ENCODE measurements at places on chromosomes 1 and 21.

- DNase-seq: no peak
Measured at GRCh38 chr1:226625832-226626576, 77.4 kb downstream of the STUM start.

GRCh38 chr1:47853852-47854251, 143.3 kb downstream of the TRABD2B start:
- DNase-seq: no peak

- no peak for DNase-seq
Measured at GRCh38 chr21:29601047-29601446, 302.3 kb downstream of the BACH1 start.

DNA sequence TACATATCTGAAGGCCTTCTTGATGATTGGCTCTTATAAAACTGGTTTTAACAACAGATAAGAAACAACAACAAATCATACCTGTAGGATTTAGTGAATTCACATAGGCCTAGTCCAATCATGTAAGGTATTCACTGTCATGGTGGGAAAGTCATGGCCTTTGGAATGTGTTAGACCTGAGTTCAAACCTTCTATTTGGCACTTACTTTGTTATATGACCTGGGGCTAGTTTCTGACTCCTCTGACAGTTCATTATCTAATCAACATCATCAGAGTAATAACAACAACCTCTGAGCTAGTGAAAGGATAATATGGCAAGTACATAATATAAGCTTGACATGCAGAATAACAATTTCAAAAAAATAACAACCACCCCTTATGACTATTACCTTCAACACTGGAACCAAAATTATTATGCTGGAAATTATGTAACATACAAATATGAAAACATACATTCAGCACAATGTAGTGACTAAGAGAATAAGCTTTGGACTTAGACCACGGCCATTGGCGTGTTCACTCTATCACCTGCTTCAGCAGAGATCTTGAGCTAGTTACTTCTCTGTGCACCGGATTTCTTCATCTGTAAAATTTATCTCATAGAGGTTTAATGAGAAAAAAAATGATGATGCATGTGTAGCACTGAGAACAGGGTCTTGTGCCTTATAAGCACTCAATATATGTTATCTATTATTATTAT, 597.6 kb downstream of the LMO4 start:
- DNase-seq: no peak

GRCh38 chr1:115365738-115366137, 27.7 kb upstream of the NGF start:
- DNase-seq: peak; percentile 12

DNA sequence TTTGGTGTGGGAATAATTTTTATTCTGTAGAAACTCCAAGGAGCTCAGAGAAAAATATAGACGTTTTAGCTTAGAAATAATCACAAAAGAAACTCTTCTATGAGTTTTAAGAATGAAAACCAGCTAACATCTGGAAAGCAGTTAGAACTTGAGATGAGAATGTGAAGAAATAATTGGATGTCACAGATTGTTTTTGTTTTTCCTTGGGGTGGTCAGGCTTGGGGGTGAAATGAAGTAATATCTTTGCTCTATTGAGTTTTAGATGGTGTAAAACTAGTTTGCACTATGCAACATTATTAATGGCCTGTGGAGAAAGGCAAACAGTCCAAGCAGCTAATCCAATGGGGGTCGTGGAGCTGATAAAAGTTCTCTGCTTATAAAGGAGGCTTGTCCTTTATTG, 101.2 kb downstream of the FMN2 start:
- no peak for DNase-seq

DNA sequence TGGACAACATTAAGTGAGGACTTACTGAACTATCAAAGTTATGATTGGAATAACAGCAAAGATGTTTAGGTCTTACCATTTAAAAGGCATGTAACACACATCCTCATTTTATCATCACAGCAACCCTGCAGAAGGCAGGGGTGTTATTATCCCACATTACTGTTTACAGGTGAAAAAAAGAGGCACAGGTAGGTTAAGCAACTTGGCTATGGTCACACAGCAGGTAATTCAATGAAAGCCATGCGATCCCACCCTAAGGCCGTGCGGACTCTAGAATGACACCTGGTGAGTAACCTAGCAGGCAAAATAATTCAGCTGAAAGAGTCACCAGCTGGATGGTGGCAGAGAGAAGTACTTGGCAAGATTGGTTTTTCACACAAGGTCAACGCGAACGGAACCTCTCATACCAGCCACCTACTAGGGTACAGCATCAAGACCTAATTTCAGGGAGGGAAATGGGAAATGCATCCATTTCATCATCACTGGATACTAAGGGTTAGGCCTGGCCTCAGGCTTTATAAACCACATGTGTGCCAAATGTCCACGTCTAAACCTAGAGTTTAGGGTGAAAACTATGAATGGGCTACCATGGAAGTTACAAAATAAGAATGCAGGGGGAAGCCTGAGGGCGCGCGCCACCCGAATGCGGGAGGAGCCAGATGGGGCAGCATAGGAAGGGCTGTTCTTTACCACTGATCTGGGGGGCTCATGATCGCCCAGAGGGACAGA, 85.3 kb downstream of the SLC66A1 start:
- DNase-seq: no peak

GRCh38 chr1:52725903-52726264, 369 bp upstream of the ZYG11B start:
- DNase-seq: no peak

DNA sequence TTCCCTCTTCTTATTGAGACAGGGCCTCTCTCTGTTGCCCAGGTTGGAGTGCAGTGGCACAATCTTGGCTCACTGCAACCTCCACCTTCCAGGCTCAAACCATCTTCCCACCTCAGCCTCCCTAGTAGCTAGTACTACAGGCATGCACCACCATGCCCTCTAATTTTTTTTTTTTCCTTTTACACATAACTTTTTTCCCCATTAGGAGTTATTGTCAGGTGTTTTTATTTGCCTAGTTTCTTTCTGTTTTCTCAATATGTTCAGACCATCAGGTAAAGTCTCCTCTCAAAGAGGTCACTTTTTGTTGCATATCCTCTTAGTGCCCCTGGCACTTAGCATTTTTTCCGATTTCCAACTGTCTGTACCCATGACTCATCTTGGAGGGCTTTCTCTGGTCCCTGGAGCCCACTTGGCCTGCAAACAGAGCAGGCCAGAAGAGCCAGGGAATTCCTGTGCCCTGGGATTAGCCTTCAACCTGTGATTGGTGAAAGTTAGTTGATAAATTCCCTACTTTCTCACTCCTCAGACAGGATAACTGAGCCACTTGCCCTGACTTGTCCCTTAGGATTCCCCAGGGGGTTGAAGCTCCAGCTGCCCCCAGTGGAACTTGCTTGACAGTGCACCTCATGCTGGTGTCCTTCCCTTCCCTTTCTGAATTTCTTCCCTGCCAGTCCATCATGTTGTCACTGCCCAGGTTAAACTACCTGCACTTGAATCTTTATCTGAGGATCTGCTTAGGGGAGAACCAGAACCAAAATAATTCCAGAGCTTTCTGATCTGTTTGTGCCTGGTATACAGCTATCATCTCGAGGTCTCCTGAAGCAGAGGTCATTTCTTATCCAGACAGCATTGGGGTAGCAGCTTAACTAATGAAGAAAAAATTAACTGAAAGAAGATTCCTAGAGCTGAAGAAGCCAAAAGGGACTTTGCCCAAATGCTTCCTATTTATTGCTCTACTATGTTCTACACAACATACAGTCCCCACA, 2.4 kb downstream of the NTPCR start:
- DNase-seq: peak; percentile 56

- no peak for DNase-seq
Measured at GRCh38 chr1:17908945-17909344, 153.8 kb downstream of the ACTL8 start.

DNA sequence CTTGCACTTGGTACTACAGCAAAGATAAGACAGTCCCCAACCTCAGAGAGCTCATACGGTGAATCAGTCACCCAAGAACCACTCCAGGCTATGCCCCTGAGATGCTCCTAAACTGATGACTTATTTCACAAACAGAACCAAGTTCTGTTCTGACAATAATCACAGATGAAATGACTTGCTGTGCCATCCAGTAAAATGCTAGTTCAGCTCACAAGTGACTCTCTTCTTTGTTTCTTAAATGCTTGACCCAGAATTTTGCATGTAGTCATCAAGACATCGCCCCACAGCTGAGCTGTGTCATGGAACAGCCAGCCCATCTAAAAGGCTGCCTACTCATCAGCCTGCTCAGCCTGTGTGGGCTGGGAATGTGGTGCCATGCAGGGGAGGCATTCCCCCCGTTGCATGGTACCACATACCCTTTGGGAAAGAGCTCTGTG, 6.1 kb upstream of the SLC19A2 start:
- DNase-seq: peak; percentile 56

DNA sequence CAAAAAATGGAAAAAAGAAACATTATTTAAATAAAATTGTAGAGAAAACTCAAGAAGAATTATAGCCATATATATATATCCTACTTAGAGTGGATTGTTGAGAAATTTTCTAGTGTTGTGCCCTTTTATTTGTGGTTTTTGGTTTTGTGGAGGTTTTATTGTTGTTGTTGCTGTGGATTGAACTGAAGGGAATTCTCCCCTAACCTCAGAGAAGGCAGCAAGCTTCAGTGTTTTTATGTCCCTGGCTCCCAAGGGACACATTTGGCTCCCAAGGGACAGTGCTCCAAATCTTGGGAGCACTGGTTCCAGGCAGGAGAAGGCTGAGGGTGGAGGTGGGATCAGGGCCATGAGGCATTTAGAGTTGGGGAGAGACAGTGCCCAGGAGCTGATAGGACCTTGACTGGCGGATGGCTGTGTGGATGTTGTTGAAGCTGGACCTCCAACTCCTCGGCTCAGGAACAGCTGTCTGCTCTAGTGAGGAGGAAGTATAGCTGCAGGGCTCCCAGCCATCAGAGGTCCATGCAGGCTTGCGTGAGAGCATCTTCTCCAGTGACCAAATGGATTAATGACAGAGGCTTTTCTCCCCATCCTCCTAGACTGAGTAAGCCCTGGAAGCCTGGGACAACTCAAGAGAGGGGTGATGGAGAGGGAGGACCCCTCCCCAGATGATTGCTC, 100.5 kb downstream of the TEX35 start:
- no peak for DNase-seq

- peak; percentile 81 for DNase-seq
Measured at GRCh38 chr1:94481473-94481933, 60.1 kb downstream of the F3 start.

DNA sequence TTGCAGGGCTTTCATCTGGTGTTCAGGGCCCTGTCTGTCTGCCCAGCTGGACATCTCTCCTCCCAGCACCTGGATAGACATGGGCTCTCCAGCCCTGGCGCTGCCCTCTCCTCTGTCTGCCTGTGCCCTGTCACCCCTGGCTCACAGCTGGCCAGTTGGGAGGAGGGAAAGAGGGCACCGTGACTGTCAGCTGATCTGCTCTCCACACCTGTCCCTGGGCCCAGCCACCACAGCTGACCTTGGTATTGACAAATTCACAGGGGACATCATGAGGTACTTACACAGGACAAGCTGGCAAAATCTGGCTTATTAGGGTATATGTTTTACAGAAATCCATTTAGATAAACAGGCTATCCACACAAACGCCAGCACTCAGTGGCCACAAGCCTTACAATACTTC, 8.3 kb downstream of the TNR start:
- no peak for DNase-seq

Measured in cardiac fibroblast (primary cell).